ENCODE measurements at places on chromosomes 11 and 22.

DNA sequence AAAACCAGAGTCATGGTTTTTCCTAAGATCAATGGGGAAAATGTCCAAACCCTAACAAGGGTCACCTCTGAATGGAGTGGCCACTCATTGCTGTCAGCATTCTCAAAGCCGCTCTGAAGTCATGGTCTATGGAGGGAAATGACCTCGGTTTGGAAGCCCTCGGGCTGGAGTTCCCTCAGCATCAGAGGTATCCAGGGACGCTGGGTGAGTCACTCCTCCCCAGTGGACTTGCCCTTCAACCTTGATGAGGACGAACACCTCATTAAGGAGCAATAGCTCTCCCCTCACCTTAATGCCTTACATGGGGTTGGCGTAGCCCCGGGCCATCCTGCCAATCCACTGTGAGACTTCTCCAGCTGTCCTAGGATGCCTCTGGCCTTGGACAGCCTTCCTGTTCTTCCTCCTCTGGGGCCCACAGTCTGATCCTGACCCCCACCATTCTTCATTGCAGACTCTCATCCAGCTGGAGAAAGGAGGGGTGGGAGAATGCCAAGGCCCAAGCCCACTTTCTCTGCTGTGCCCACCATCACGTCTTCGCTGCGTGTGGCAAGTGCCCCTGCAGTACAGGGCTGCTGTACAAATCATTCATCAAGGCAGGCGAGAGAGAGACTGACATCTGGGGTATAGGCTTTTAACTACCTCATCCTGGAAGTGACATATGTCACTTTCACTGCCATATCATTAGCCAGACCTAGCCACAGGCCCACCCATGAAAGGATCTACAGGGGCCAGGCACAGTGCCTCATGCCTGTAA is 25.4 kb upstream of the MYH9 start:
- DNase-seq, result no peak

- no peak for DNase-seq
These were observed 32.2 kb upstream of the EHF start for GRCh38 chr11:34588701-34589100.

- DNase-seq, result no peak
These were observed 7.8 kb upstream of the RANBP1 start for GRCh38 chr22:20107951-20108756.

DNA sequence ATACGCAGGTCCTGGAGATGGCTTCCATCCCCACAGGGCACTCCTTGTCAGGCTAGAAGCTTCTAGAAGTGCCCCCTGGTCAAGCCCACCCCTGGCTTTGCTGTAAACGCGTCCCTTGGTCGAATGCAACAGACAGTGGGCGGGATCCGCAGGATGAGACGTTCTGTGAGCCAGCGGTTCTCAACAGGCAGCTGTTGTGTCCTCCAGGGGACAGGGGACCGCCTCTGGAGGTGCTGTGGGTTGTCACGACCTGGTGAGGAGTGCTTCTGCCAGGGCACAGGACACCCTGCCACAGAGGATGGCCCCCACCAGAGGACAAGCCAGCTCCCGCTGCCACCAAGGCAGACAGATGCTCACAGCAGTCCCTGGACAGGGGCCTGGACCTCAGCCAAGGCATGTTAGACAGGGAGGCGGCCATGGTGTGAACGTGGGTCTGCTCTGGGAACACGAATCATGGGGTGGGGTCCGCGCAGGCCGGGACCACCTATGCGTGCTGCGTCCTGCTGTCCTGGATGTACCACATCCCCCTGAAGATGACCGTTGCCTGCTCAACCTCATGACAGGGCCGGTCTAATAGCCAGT is 11.7 kb downstream of the CRELD2 start:
- no peak for DNase-seq

DNA sequence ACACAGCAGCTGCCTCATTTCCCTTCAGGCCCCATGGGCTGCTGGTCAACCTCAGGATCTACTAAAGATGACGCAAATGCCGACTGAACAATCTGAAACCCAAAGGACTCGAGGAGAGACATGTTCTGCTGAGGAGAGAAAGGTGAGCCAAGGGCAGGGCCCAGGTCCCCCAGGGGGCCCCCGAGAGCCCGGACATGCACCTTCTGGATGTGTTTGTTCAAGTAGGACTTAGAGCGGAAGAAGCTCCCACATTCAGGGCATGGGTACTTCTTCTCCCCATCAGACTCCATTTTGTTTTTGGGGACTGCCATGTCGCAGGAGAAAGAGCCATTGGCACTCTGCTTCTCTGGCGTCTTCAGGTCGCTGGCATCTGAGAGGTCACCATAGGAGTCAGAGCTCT is 19.3 kb downstream of the PATZ1 start:
- DNase-seq, result no peak

GRCh38 chr22:37032535-37033460 is 13.3 kb downstream of the MPST start:
- peak; percentile 42 for DNase-seq

All from Kasumi-1 (cell line).